ENCODE measurements at places on chromosomes 2 and 18. TPM values are rescaled to one million over a fixed set of nuclear protein-coding genes. Genes with fewer than 3 reads are reported as not detected.

Gene PSMA8
- not detected for total RNA-seq

Gene SCYGR5
- total RNA-seq: not detected

Gene CNGA3
- not detected for total RNA-seq

Gene SALL3
- total RNA-seq: not detected

Gene CNPPD1
- total RNA-seq: 43.7 TPM

Gene STPG4
- not detected for total RNA-seq

Measured in hair follicular keratinocyte (primary cell).